ENCODE measurements at places on chromosomes 13 and 19.

- DNase-seq: peak; percentile 98
Observed at GRCh38 chr19:19591133-19591825, 27.2 kb downstream of the PBX4 start.

GRCh38 chr13:51326777-51327176 lies 12.7 kb upstream of the SERPINE3 start:
- DNase-seq: no peak

DNA sequence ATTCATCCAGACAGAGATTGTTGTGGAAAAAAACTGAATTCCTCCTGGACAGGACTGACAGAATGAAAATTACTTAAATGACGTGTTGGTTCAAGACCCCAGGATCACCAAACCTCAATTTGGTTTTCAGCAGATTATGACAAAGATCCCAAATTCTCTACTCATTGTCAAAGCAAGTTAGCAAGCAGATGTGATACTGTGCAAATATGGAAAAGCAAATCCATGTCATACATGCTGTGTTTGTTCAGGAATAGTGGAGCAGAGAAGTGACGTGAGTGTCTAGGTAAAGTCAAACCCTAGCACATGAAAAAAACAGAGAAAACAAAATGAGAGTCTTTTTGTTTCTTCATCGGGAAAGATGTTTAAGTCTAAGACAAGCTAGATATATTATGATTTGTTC lies 169.2 kb upstream of the NBEA start:
- no peak for DNase-seq

- no peak for DNase-seq
Observed at GRCh38 chr13:74056801-74057542, 77.2 kb downstream of the KLF12 start.

GRCh38 chr13:28478127-28478526 lies 16.8 kb downstream of the FLT1 start:
- no peak for DNase-seq

DNA sequence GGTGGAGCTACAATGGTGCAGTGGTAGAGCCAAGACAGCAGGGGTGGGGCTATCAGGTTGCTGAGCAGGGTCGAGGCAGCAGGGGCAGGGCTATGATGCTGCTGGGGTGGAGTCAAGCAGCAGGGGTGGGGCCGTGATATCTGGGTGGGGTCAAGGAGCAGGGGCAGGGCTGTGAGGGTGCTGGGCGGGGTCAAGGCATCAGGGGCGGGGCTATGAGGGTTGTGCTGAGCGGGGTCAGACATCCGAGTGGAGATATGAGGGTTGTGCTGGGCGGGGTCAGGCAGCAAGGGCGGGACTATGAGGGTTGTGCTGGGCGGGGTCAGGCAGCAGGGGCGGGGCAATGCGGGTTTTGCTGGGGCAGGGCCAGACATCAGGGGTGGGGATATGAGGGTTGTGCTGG lies 14.7 kb downstream of the HCN2 start:
- peak; percentile 25 for DNase-seq

GRCh38 chr19:29497241-29497640 lies 28.6 kb upstream of the VSTM2B start:
- no peak for DNase-seq

Data from inflammatory macrophage treated with lipopolysaccharide for 4 hours (primary cell).